ENCODE measurements at places on chromosomes 6 and 20.

GRCh38 chr6:149046822-149047246, 270.7 kb upstream of the TAB2 start:
- no peak for DNase-seq

GRCh38 chr6:110471726-110472365, 4.6 kb downstream of the SLC22A16 start:
- DNase-seq: no peak

GRCh38 chr6:1242446-1242845, 69.5 kb upstream of the FOXQ1 start:
- no peak for DNase-seq

DNA sequence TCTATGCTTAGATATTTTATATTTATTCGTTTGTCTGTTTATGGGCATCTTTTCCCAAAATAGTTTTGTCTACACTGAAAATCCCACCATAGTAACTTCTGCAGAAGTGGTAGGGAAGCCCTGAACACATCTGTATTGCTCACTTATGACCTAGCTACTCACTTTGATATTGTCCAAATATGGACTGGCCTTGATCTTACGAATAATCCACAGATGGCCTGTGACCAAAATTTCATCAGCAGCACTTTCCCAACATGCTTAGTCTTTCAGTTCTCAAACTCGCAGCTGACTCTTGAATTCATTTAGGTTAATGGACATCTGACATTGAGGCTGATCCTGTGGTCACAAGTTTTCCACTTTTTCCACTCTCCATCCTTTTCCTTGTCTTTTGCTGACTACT, 80.8 kb upstream of the BEND3 start:
- DNase-seq: no peak

DNA sequence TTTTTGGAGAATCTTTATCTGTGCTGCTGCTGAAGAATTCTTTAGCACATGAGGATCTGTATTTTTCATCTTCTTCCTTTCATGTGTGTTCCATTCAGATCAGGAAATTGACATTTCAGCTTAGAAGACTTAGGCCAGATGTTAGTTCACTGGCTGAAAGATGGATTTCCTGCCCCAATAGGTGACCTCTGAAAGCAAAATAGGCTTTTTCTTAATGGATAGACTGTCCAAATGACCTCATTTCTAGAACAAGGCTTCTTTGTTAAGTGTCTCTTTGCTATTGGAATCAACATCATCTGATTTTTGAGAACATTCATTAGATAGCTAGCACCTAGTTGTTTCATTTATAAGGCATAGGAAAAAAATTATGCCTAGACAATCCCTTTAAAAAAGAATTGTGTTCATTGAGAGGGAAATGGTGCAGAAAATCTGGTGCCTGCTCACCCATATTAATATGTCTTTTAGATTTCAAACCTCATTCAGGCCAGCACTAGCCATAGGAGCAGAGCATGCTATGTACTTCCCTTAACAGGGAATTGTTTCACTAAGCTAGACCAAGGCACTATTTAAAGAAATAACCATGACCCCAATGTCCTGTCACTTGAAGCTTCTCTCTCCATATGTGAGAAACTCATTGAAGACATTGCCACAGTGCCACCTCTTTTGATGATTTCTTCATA, 13.6 kb upstream of the SASH1 start:
- no peak for DNase-seq

DNA sequence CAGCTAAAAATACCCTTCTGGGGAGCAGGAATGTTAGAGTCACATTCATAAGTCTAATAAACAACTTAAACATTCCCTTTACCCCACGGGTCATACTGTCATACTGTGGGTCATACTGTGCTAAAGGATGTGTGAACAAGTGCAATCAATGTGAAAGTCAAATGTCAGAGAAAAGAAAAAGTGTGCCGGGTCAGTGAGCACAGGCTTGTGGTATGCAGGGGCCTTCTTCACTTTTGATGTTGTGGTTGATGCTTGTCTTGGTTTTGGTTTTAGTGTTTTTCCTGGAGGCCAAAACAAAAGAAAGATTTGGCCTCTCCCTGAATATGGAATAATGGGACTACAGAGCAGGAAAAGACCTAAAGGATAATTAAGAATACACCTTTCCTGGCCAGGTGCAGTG, 267.9 kb upstream of the PLN start:
- DNase-seq: no peak

- peak; percentile 33 for DNase-seq
These were observed 36.1 kb downstream of the NCR2 start for GRCh38 chr6:41371461-41371991.

GRCh38 chr6:163356324-163356723, 58.2 kb upstream of the QKI start:
- no peak for DNase-seq

DNA sequence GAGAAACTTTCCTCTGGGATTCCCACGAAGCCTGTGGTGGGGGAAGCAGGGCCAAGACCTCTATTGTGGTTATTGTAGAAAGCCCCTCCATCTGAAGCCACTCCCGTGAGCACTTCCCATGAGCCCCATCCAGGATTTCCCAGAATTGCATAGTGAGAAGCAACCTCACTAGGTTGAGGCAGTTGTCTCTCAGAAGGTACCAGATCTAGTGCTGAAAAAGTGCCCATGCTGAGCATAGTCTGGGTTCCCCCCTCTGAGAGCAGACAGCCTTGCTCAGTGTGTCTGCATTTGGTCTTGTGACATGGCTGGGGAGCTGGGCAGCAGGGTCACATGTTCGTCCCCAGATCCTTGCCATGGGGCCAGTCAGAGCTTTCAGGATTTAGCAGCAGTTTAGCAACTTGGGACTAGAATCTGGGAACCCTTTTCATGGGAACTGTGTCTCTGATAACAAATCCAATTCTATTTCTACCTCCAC, 38.6 kb downstream of the SLC9A8 start:
- DNase-seq: no peak

- DNase-seq: no peak
These were observed 57.5 kb downstream of the MBOAT1 start for GRCh38 chr6:20154753-20155152.

DNA sequence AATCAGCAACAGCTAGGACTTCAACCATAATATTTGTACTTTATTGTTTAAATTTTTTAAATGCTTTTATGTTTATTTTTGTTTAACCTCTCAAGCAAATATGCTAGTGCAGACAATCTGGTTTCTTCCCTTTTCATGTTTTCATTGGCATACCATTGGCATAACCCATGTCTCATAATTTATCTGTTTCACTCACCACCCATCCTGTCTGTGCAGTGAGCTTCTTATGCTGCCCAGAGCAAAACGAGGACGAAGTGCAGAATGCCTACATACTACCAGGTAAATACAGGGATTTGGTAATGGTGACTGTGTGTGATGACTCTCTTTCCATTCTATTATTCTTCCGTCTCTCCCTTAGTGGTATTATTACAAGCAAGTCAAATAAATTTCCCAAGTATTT, 361.4 kb upstream of the KCNQ5 start:
- no peak for DNase-seq

DNA sequence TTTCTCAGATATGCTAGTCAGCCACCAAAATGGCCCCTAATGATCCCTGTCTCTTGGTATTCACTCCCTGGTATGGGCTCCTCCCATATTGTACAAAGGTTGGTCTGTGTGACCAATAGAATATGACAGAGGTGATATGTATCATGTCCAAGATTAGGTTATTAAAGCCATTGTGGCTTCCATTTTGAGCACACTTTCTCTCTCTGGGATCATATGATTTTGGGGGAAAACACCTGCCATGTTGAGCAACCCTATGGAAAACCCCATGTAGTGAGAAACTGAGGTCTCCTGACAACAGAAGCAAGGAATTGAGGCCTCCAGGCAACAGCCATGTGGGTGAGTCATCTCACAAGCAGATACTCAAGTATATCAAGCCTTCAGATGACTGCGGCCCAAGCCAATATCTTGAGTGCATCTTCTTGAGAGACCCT, 7.1 kb upstream of the ZNF318 start:
- DNase-seq: no peak

- DNase-seq: no peak
These were observed 460.3 kb downstream of the EPM2A start for GRCh38 chr6:145275019-145275418.

DNA sequence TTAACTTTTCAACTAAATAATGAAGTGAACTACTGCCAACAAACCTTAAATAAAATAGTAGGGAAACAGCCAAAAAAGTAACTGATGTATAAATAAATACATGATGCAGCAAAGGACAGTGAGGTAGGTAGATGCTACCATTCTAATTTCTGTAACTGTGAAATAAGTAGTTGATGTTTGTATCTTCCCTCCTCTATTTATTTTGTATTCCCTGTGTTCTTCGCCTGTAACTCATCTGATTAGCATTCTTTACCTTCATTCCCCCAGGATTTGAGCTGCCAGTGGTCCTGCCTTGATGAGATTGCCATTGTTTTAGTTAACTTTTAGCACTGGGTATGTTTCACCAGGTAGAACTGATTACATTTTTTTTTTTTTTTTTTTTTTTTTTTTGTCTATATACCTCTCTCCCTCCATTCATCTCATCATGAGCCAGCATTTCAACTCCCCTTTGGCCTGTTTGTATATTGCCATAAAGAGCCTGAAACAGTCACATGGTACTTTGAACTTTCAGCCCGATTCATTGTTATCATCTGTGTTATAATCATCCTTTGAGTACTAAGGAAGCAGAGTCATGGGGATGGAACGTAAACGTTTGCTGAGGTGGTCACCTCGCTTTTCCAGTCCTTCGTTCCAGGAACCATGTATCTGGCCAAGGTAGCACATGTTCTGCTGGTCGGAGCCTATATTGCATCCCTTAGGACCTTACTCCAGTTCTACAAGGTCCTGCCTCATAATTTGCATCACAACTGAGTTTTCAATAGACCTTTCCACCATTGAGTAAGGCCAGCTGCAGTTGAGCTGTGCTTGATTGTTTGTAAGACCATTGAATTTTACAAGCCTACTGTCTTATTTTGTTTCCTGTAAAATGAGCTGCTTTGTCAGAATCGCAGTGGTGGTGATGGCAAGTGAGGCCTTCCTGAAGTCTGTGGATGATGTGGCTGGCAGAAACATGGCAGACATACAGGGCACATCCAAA, 107.6 kb downstream of the JAG1 start:
- no peak for DNase-seq

GRCh38 chr6:93182938-93183479, 236.3 kb downstream of the EPHA7 start:
- DNase-seq: no peak

- DNase-seq: no peak
These were observed 69.1 kb downstream of the GJA10 start for GRCh38 chr6:89963391-89963790.

DNA sequence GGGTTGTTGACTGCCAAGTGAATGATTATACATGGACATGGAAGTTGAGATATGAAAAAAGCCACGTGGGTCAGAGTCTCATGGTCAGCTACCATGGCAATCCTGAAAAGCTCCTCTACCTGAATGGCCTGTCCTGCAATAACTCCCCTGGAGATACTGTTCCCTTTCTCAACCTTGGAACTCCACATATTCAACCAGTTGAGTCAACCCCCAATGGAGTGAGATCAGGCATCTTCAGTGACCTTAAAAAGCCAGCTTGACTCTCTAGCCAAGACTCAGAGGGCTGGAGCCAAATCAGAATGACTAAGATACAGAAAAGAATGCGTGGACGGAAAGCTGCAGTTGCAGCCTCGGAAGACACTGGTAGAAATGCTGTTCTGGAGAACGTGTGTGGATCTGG, 341.3 kb downstream of the FOXA2 start:
- DNase-seq: no peak

- DNase-seq: no peak
These were observed 712 bp downstream of the DEK start for GRCh38 chr6:18263418-18264218.

- no peak for DNase-seq
These were observed 252.9 kb upstream of the RUNX2 start for GRCh38 chr6:45075246-45075645.

- DNase-seq: no peak
These were observed 185.0 kb upstream of the SGK1 start for GRCh38 chr6:134502614-134503549.

DNA sequence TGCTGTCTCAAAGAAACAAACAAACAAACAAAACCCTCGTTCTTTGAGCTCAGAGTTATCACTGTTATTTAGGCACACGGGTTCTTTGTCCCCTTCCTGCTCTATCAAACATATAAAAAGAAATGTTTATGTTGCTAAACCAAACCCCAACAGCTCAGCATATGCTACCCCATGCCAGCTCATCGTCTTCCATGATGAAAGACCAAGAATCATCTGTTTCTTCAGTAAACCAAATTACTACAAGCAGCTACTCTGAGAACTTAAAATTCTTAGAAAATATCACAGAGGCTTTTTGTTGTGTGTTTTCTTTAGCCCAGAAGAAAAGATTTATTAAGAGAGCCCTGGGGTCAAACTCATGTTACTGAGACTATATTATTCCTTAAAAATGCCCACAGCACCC, 4.7 kb downstream of the TRERF1 start:
- no peak for DNase-seq

- DNase-seq: no peak
These were observed 72.4 kb upstream of the GTSF1L start for GRCh38 chr20:43799150-43799711.

DNA sequence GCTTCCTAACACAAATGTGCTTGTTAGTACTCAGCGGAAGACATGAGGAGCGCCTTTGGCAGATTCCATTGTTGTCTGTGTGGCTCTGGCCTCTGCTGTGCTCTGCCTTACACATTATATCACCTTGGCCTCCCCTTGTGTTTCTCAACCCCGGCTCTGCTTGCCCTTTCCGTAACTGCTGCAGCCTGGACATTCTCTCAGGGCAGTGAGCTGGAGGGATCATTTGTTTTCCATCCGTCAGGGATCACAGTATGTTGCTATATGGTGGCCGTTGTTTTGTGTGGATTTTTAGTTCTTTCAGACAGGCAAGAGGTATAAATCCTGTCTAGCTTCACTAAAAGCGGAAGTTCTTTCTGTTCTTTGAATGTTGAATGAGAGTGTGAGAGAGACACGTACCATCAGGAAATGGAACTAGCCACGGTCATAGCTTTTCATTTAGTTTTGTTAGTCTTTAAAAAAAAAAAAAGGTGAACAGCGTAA, 175.1 kb downstream of the JARID2 start:
- DNase-seq: no peak

GRCh38 chr20:43915211-43916072, 790 bp downstream of the TOX2 start:
- no peak for DNase-seq

DNA sequence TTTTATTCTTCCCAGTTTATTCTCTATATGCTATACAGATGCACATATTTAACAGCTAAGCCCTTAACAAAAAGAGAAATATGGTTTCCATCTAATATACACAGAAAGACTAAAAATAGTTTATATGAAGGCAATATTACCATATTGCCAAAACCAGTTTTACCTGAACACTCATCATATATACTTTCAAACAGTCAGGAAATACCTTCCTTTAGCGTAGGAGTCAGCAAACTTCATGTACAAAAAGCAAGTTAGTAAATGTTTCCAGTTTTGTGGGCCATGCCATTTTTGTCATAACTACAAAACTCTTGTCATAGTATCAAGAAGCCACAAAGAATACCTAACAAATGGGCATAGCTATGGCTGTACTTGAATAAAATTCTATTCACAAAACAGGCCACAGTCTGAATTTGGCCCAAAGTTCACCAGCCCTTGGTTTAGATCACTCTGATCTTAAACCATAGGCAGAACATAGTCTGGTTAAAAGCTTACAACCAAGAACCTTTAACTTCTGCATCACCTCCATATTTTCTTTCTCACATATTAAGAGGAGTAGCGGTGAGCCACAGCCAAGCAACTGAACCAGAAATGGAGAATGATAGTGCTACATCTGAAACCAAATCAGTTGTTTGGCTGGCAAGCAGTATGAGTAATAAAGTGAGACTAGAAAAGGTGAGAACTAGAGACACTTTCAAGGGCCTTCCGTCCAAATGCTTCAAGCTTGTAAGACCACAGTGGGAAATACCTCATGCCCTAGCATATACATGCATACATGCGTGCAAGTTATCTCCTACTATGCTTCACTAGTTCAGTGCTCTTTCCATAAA, 116.6 kb downstream of the PTPRK start:
- no peak for DNase-seq

Data from right renal pelvis (tissue), 4 donors.